ENCODE measurements at places on chromosomes 7 and 10.

DNA sequence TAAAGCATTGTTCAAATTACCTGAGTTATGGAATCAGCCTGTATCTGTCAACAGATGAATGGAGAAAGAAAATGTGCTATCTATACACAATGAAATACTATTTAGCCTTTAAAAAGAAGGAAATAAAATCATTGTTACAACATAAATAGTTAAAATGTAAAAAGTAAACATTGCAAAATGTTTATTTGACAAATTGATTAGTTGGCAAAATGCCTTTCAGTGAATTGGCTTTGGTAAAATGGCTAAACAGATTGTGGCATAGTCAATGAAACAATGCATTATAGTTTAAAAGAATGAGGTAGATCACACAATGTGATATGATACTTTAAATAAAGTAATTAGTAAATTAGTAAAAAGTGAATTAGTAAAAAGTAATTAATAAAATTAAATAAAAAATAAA lies 204.8 kb upstream of the MAGI2 start:
- DNase-seq: no peak

DNA sequence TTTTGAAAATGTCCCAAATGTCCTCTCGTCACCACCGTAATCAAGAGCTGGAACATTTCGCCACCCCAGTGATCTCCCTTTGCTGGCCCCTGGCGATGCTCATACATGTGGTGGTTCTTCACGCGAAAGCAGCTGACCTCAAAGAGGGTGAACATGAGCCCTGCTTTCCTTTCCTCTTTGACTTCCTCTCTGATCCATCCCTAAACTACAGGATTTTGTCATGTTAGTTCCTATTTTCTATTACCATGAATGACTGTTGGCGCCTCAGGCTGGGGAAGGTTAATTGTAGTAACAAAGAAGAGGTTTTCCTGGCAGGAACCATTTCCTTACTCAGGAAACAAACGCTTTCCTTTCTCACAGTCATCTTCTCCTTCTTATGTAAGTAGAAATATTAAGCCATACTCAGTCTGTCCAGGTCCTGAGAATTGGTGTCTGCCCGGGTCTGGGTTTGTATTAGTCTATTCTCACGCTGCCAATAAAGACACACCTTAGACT lies 114.5 kb downstream of the INSYN2A start:
- DNase-seq: no peak

DNA sequence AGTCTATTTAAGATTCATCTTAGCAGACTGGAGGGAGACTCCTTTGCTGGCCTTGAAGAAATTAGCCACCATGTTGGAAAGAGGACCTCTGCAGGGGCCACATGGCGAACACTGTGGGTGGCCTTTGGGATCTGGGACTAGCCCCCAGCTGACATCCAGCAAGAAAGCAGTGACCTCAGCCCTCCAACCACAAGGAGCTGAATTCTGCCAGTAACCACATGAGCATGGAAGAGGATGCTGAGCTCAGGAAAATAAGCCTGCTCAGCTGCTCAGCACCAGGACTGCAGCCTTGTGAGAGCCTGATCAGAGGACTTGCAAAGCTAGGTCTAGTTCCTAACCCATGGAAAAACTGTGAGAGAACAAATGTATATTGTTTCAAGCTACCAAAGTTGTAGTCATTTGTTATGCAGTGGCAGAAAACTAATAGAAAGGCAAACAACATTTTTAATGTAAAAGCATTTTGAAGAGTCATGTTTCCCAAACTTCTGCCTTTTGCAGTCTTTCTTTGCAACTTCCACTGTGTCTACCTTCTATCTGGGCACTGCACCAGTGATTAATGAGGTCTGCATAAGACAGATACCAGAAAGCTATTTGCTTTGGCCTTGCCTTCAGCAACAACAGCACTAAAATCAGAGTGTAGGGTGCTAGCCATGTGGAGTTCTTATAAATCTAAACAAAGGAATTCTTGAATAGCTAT lies 183.7 kb downstream of the FGFR2 start:
- DNase-seq: no peak

DNA sequence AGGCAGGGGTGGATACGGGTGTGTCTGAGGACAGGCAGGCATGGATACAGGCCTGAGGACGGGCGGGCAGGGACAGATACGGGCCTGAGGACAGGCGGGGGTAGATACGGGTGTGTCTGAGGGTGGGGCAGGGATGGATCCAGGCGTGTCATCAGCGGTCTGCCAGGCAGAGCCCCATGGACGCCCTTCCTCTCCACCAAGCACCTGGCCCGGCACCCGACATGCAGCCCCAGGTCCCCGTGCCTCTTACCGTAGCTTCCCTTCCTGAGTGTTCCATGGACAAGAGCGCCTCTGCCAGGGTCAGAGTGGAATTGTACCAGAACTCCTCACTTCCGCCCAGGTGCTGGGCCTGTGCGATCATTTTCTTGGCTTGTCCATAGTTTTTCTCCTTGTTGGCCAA lies 74.6 kb upstream of the NKX6-2 start:
- no peak for DNase-seq

- DNase-seq: no peak
Measured at GRCh38 chr7:115499956-115500355, 530.6 kb downstream of the TFEC start.

DNA sequence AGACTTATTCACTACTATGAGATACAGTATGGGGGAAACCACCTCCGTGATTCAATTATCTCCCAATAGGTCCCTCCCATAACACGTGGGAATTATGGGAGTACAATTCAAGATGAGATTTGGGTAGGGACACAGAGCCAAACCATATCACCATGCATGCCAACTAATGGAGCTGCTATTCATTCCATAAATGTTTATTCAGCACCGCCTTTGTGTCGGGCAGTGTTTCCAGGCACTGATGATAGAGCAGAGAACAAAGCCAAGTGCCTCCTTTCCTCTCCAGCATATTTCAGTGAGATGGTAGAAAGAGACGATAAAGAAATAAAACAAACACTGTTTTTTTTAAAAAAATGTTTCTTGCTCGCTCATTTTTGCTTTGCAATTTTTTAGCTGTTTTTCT lies 295.9 kb upstream of the FOXK1 start:
- DNase-seq: no peak

DNA sequence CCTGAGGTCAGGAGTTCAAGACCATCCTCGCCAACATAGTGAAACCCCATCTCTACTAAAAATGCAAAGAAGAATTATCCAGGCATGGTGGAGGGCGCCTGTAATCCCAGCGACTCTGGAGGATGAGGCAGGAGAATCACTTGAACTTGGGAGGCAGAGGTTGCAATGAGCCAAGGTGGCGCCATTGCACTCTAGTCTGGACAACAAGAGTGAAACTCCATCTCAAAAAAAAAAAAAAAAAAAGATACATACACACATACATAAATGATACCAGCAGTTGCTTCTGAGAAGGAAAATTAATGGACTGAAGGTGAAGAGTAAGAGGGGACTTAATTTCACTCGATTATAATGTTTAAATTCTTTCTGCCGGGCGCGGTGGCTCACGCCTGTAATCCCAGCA lies 40.2 kb upstream of the PAX2 start:
- no peak for DNase-seq

DNA sequence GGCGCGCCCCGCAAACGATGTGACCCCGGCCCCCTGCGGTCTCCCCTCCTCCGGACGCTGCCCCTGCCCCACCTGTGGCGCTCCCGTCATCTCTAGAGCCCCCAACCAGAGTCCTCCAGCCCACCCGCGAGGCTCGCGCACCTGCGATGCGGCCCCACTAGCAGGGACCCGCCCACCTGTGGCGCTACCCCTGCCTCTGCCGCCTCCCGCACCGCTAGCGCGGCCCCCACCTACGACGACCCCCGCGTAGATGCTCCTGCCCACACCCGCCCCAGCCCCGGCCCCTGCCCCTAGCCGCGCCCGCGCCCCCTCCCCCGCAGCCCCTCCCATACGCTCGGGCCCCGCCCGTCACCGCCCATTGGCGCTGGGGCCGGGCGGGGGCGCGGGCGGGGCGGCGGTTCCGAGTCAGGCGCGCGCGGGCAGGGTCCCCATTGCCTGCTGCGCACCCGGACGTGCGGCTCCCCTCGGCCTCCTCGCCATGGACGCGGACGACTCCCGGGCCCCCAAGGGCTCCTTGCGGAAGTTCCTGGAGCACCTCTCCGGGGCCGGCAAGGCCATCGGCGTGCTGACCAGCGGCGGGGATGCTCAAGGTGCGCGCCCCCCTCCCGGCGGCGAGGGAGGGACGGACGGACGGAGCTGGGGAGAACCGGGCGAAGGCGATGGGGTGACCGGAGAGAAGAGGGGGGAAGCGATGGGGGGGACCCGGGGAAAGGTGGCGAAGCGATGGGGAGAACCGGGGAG lies at the start of gene PFKP:
Gene PFKP, plus strand, starts transcription at position 431 of the 741 bp plus-strand sequence. Its CDS starts 48 bp downstream, at position 479.
- peak; percentile 33 for DNase-seq

DNA sequence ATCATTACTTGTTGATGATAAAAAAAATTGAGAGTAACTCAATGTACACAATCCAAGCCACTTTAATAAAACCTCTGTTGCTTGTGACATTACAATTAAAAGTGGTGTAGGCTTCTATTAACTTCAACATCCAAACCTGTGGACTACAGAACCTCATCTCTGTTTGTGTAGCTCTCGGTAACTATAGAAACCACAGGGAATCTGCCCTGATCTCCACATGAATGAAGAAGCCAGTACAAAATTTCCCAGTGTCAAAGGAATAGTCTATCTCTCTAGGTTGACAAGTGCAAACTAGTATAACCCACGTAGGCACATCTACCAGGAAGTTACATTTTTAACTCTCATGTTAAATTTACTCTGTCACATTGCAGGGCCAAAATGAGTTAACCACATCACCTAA lies 204.3 kb downstream of the CHCHD3 start:
- no peak for DNase-seq

GRCh38 chr7:156442516-156442915 lies 198.1 kb upstream of the RNF32 start:
- no peak for DNase-seq

DNA sequence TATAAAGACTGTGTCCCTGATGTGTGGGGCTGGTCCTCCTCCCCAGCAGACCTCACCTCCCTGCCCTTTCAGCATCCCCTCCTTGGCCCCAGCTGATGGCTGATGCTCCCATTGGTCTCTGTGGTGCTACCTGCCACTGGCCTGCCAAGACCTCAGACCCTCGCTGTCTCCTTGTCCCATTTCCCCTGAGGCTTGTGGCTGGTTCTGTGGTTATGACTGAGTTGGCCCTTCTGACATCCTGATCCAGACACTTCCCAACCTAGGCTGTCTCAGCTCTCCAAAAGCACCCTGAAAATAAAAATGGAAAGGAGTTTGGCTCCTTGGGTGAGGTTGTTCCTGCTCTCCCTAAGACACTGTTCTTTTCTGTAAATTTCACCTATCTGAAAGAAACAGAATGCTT lies 214.2 kb downstream of the RPS24 start:
- DNase-seq: no peak

DNA sequence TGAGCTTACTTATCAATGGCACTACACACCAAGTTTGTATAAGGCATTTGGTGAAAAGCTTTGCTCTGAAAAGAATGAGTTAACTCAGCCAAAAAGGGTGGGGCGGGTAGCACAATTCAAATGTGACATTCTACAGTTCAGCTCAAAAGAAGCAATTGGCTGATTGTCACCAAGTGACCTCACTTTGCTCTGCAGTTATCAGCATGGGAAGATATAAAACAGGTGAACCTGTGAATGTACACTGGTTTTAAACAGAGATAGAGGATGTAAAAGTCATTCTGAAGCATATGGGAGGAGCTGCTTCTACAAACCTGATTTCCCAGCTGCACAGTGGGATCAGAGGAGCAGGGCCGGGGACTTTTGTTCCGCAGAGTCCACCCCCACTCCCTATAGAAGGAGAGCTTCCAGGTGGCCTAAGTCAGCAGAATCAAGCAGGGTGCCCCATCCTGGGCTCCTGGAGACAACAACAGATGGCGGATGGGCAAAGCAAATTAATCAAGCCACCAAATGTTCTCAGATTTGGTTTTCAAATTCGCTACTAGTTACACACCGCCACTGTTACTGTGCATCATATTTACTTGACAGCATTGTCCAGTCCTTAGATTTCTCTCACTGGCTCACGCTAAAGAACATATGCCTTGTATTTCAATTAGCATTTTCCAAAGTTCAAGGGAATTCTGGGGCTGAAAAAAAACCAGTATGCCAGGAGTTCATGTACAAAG lies 27.5 kb upstream of the NPVF start:
- no peak for DNase-seq

DNA sequence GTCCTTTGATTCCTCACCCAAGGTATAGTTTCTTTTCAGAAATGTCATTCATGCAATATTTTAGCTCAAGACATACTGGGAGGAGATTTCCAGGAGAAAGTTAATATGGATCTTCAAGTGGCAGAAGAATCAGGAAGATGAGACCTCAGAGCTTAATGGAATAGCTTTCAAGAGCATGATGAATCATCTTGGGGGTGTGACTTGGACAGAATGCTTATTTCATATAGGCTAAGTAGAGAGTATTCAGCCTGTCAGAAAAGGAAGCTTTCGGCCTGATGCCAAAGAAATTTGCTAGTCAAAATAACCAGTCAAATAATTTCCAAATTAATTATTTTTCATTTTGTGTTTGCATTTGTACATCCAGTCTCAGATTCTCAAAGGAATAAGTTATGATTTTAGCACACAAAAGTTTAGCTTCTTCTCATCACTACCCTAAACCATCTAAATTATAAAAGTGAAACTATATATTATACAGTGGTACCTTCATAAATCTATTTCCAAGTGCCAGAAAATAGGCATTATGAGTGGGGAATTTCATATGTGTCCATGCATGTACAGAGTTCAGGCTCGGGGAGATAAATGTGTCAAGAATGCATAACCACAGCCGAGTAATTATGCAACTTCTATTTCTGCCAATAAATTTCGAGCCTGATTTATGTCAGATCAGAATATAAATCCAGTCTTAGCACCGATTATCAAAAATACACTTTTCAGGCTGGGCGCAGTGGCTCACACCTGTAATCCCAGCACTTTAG lies 27.3 kb upstream of the CALD1 start:
- DNase-seq: peak; percentile 84

- DNase-seq: no peak
Measured at GRCh38 chr10:79979976-79980687, 31.2 kb upstream of the SFTPD start.

DNA sequence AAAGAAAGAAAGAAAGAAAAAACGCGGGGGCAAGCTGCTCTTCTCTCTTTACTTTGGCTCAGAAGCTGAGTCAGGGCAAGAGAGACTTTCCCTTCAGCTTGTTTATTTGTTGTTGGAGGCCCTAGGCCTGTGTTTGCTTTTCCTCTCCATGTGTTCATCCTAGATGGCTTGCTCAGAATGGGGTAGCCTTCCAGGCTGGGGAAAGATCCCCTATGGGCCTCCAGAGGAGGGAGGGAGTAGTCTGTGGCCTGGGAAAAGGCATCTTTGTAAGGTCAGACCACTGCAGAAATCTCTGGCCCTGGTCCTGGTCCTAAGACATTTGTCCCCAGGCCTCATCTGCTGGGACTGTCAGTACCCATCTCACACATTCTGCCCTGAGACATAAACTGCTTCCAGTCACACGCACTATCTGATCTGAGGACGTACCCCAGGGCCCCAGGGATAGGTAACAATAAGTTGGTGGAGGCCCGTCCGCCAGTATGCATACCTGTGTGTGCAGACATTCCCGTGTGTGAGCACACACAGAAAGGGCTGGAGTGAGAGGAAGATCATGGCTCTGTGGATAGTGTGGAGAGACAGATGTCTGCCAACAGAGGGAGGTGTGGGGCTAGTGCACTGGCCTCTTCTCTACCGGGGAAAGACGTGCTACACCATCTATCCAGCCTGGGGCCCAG lies 4.9 kb upstream of the SCD start:
- peak; percentile 74 for DNase-seq

All from epithelial cell of esophagus (primary cell).